ENCODE measurements at places on chromosomes 5 and 9.

DNA sequence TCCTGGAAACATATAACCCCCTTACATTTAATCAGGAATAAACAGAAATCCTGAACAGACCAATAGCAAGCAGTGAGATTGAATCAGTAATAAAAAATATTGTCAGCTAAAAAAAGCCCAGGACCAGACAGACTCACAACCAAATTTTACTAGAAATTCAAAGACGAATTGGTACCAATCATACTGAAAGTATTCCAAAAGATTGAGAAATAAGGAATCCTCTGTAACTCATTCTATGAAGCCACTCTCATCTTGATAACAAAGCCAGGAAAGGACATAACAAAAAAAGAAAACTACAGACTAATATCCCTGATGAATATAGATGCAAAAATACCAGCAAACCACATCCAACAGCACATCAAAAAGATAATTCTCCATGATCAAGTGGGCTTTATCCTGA, 714.0 kb downstream of the SEMA5A start:
- DNase-seq, result no peak

DNA sequence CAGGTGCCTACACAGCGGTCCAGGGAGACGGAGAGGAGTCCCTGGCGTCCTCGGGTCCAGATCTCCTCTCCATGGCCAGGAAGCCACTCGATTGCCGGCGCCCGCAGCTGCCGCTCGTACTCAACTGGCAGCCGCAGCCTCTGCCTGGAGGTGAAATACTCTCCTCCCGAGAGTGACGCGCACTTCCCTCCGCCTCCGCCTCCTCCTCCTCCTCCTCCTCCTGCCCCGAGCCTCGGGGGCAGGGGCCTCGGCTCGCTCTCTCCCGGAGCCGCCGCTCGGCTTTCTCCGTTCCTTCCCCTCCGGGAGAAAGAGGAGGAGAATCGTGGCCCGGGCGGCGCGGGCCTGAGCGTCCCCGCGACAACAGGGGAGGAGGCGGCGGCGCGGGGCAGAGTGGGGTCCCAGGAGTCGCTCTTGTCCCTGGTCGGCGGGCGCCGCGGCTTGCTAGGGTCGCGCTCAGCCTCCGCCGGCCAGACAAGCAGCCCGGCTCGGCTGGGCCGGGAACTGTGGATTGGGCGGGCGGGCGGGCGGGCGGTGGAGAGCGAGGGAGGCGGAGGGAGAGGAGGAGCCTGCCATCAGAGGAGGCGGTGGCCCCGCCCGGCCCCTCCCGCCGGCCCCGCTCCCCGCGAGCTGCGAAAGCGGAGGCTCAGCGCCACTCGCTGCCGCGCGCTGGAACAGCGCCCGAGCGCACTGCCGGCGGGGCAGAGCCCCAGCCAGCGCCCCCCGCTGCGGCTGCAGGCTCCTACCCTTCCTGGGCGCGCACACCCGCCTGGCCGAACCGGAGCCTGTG, at the start of gene CEMIP2:
CEMIP2 (minus strand) TSS at position 126 of the 787 bp plus-strand sequence. CDS start 18,140 bp downstream, outside the sequence.
- peak; percentile 59 for DNase-seq

- no peak for DNase-seq
Observed at GRCh38 chr9:97406620-97407177, 5.2 kb upstream of the TDRD7 start.

DNA sequence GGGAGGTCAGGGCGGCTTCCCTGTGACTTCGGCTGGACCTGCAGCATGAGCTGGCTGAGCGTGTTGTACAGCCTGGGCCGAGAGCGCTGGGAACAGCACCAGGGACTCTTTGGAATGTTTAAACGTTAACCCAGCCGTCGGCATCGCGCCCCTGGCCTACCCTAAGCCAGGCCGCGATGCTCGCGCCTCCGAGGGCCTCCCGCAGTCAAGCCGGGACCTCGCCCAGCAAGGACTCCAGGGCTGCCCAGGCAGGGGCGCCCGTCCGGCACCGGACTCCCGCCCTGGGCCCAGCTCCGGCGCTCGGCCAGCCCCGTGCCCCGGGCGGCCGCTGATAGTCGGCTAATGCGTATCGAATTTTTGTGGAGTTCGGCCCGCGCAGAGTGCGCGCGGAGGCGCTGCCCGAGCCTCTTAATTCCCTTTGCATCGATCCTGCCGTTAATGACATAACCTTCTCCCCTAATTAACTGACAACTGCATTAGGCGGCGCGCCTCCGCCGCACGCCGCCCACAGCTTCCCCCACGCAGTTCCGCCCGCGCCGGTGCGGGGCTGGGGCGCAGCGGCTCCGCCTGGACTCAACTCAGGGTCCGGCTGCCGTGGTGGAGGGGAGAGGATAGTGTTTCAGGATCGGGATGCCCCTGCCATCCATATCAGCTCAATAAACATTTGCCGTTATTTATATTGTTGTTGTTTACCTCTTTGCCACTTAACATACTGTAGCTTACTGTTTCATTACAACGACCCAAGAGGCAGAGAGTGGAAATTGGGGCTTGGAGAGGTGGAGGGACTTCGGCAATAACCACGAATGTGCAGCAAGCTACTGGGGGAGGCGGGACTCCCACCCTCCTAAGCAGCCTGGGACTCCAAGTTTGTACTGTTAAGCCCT, 28.8 kb upstream of the CDC23 start:
- DNase-seq, result no peak

- no peak for DNase-seq
Observed at GRCh38 chr5:5953584-5954274, 424.6 kb downstream of the MED10 start.

DNA sequence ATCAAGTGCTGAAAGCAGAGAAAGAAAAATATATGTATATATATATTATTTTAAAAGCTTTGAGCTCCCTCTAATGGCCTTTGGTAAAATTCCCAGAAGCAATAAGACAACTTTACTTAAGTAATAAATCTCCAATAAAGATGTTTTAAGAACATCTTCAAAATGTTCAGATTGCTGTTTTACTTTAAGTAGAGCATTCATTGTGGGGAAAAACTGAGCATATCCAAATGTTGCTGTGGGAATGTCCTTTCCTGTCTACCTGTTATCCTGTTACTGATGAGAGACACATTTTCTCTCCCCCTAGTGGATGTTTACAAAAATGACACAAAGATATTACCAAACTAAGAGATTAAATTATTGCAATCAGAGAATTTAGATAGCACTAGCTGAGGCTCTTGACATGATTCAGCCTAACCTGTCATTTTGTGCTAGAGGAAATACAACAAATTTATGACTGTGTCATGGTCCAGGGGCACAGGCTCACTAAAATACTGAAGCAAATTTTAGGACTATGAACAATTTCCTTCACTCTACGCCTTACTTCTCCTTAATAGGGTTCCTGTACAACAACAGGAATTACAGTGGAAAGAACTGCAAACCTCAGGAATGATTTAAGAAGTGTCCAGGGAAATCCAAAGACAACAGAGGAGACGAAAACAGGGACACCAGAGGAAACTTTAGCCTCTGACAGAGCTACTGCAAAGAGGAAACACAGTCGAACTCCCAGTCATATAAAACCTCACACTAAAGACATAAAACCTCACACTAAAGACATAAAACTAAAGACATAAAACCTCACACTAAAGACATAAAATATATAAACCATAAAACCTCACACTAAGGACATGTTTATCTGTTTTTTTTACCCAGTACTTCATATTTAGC, 24.3 kb upstream of the PRRC1 start:
- peak; percentile 55 for DNase-seq

Measured in NCI-H1694 (cell line).